ENCODE measurements at places on chromosomes 6 and 20.

GRCh38 chr20:23943304-23943703 is 45.3 kb downstream of the GGTLC1 start:
- DNase-seq = no peak

GRCh38 chr6:73528897-73529296 is 8.1 kb upstream of the EEF1A1 start:
- no peak for DNase-seq

DNA sequence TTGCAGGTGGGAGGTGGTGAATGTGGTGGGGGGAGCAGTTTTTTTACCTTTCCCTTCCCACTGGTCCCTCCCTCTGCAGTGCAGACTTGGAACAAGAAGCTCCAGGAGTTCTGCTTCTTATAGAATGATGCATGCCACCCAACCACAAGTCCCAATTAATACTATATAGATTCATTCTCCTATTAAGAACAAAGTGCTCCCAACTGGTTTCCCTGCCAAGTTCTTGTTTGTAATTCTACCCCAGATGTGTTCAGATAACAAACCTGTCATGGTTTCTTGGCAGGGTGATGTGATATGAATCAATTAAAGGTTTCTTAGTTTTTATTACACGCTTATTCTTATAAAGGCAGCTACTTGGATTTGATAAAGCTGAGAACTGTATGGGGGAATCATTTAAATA is 23.9 kb downstream of the HDDC2 start:
- DNase-seq = no peak

DNA sequence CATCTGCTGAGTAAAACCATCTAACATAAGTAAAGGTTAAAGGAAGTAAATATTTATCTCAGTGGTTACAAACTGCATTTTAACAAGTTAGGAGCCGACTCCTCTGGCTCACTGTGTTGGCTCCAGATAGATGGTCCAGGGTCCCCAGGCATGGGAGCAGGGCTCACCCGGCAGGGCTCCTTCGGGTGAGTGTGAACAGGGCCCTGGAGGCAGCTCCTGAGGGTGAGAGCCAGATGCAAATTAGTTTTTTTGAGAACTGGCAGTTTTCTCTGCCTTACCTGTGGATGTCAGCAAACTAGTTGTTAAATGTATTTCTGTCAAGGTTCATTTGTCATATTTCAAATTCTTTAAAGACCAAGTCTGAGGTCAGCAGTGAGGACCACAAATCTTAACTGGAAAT is 21.5 kb downstream of the TPBG start:
- no peak for DNase-seq

- no peak for DNase-seq
Measured at GRCh38 chr20:5689463-5689862, 60.7 kb upstream of the SHLD1 start.

GRCh38 chr6:73585566-73586415 is 65.0 kb upstream of the EEF1A1 start:
- DNase-seq = peak; percentile 20

DNA sequence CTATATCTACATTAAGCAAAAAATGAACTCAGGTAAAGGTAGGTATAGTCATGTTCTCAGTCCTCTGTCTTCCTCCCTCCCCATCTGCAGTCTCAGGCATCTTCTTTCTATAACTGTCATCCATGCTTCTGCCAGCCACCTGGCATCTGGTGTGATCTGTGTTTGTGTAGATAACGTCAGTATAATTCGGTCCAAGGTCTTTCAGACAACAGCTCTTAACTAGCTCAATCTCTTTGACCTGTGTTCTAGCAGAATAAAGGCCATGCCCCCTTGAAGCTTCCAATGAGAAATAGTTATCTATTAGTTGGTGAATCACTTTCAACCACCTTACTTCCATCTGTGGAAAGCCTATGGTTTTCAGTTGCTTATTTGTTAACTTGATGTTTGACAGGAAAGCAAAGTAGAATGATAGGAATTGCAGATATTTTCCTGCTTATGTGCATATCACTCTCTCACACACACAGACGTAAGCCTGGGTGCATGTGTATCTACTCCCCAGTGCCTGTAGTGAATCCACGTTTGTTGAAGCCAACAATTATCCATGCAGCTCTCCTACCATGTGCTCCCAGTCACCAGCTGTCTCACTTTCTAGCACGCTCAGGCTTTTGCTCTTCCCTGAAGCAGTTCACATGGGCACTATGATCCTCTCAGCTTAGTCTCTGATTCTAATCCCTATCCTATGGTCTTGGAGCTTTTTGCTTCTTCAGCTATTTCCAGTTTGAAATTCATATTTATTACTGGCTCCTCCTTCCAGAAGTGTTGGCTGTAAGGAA is 433.7 kb upstream of the MANEA start:
- no peak for DNase-seq

DNA sequence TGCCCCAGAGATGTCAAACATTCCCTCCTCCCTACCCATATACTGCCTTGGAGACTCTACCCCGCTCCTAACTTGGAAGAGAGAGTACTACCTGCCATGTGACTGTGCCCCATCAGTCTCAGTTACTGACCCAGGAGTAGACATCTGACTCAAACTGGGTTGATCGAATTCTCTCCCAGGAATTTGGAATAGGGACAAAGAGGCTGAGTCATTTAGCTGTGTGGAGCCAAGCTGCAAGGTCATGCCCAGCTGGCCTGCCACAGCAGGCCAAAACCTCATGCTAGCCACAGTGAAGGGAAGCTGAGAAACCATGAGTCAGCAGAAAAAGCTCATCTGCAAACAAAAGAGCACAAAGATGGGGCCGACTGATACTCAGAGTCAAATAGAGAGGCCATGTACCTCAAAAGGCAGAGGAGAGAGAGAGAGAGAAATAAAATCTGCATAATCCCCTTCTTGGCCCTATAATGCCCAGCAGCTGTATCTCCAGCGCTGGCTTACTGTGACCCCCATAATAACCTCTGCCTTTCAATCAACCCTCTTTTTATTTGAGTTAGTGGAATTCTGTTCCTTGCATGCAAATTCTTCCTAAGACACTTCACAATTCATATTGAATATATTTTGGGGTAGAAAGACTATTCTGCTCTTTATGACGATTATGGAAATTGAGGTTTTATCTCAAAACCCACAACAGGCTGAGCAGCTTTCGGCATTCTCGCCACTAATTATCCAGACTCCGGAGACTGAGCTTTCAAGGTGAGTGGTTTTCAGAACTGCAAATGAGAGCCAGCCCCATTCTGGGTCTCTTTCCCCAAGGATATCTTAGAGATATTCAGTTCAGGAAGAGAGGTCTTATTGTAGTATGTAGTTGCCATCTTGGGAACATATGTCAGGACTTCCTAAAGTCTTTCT is 21.4 kb upstream of the AKIRIN2 start:
- no peak for DNase-seq

DNA sequence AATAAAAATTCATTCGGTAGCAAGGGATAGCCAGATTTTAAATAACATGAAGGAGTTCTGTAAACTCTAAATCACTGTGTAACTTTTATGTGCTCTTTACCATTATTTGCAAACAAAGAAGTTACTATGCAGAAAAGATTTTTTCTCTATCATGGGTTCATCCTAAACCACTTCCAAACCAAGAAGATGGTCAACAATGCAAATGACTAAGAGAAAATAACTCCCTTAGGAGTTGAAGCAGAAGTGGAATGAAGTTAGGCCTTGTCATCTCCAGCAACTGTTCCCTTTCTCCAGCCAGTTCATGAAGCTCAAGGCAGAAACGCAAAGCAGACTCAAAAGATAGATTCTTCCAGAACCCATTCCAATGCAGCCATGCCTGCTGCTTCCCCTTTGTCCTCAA is 66.0 kb downstream of the MBOAT1 start:
- DNase-seq = no peak

DNA sequence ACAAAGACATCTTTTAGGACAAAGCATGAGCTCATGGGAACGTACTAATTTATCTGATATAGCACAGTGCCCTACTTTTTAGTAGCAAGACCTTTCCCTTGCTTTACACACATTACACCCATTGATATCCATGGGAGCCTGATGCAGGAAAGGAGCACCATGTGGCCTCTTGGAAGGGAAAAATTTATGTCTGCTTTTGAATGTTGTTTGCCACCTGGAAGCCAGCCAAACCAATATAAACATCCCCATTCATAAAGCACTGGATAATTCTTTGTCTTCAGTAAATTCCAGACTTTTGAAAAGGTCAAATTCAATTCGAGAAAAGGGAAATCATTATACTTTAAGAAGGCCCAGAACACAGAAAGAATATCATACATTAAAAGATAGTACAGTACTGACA is 152.3 kb upstream of the BEND6 start:
- no peak for DNase-seq

DNA sequence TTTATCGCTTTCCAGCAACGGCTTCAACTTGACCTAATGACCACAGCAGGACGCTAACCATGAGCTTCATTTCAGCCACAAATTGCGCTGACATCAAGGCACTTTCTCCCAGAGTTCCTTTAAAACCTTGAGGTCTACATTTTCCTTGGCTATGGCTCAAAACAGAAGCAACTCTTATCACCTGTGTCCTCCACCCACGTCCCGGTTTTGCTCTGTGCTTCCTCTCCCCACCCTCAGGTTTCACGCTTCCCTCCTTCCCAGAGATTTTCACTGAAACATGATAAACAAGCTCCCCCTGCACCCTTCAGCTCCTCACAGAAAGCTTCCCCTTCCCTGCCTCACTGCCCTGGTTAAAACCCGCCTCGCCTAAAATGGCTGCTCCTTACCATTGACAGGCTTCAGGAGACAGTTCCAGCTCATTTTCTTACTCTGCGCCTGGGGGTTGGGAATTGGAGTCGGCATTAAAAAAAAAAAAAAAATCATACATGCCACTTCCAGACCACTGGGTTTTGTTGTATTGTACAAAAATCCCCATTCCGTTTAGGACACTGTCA is 229.5 kb downstream of the UBE3D start:
- no peak for DNase-seq

DNA sequence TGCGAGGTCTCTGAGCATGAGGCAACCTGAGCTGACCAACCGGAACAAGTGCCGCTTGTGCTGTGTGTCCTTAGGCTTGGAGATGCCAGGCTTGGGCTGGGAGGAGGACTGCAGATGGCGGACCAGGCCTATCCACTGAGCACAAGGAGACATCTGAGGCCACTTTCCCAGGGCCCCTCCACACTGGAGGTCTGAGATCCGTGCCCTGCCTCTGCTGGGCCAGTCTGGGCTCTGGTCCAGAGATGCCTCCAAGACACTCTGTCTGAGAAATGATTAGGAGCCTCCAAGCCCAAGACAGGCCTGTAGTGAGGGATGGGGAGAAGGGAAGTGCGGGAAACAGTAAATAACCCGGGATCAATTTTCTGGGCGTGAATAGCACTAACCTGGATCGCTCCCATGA is 3.0 kb upstream of the MLN start:
- no peak for DNase-seq
